ENCODE measurements at places on chromosomes 5 and 9.

DNA sequence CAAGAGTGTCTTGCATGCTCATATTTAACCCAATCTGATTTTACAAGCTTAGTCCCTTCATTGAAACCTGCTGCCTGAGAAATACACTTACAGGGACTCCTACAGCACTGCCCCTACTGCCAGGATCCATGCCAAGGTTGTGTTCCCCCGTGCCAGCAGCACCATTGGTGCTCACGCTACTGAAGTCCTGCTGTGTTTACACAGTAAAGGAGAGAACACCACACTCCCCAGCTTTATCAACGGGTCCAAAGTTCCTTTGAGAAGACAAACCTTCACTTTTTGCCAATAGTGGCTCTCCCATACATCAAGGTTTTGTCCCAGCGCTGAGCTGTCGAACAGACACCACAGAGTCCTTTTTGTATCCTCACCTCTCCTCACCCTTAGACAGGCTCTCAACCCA, 155.1 kb upstream of the WWC1 start:
- no peak for DNase-seq

DNA sequence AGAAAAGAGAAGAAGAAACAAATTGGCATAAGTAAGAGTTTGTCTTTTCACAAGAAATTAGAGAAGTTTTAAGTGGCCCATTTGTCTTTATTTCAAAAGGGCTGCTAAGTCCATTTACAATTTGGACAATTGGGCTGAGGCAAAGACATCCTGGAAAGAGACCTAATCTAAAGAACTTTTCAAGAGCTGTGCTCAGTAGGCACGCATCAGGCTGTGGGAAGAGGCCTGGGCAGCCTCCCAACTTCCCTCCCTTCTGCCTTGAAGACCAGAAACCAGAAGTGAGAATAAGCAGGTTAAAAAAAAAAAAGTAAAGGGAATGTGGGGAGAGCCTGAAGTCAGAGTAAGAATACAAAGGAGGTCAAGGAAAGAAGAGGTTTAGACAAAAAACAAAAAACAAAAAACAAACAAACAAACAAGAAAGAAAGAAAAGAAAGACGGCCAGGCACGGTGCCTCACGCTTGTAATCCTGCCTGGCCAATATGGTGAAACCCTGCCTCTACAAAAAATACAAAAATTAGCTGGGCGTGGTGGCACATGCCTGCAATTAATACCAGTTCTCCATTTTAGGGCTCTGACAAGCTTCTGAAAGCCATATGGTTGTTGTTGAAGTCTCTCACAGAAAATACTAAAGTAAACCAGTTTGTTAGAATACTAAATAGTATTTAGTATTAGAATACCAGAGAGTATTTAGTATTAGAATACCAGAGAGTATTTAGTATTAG, 48.0 kb upstream of the CEP78 start:
- no peak for DNase-seq

DNA sequence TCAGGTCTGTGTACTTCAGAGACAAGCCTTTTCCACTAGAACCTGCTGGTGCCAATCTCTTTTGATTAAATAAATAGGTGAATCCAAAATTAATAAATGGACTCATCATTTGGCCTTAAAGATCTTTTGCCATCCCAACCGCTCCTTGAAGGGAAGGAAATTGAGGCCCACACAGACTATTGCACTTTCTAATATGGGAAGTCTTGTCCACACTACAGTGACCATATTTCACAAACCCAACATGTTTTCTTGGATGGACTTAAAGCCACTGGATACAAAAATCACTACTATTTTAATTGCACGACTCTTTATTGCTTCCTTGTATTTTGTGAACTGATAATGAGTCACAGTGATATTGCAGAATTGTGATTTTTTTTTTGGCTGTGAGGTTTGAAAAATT, 135.0 kb downstream of the DIRAS2 start:
- DNase-seq: no peak

- DNase-seq: no peak
These were observed 225.5 kb downstream of the NDUFS4 start for GRCh38 chr5:53785924-53786323.

DNA sequence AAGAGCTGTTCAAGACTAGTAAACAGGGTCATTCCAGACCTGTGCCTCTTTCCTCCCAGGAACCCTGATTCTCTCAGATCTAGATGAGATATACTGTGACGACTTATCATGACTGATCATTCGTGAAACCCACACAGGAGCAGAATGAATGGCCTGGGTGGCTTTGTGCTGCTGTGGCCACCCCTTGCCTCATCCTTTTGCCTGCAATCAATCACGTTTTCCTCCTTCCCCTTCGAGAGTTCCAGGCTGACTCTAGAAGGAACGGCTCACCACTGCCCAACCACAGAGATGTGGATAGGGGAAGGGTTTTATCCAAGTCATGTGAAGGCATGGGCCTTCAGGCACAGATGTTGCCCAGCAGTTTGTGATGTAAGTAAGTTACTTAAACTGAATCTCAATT, 5.8 kb downstream of the ANXA6 start:
- no peak for DNase-seq

- DNase-seq: no peak
These were observed 93.1 kb downstream of the PCDH1 start for GRCh38 chr5:141785135-141785534.

GRCh38 chr5:61362796-61363368, 30.8 kb downstream of the ZSWIM6 start:
- DNase-seq: no peak

DNA sequence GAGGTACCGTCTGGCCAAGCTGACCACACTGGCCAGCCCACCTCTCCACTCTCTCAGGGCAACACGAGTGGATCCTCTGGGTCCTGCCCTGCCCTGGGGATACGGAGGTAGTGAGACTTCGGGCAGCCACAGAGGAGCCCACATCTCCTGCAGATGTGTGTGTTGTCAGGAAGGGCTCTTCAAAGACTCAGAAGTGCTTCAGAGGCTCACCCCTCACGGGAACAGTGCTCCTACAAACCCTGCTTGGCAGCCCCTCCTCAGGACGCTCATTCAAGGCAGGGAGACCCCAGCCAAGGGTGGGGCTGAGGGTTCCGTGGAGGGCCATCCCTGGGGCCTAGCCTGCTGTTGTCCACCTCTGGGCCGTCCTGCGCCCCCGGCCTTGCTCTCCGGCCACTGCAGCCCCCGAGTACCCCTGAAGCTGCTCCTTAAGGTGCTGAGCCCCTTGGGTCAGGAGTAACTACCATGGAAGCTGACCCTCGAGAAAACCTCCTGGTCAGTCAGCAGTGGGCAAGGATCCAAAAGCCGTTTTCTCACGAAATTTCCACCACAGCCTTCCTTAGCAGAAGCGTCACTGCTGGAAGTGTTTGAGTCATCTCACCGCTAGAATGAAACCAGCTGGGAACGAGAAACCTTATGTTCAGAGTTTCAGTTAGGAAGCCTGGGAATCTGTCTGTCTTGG, 23.2 kb upstream of the LRRC14B start:
- no peak for DNase-seq

GRCh38 chr9:74804018-74804385, 83.7 kb downstream of the TRPM6 start:
- DNase-seq: no peak

DNA sequence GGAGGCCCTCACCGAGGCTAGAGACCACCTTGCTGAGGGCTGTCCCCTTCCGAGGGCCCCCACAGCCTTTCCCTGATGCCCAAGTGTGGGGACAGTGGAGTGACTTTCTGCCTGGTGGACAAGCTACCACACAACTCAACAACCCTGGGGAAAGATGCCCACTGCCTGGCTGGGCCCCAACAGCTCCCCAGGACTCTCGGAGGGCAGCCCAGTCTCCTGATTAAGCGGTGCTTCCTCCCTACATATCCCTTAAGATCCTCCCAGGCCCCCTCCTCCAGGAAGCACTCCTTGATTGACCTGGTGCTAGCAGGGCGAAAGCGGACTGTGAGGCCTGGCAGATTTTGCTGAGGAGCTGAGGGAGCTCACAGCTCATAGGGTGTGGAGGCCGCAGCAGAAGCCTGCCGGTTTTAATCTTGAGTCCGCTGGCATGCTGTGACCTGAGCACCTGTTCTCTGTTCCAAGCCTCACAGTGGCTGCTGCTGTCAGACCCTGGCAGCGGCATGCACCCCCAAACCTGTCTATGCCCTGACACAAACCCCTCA, 2.2 kb downstream of the NSMF start:
- no peak for DNase-seq

DNA sequence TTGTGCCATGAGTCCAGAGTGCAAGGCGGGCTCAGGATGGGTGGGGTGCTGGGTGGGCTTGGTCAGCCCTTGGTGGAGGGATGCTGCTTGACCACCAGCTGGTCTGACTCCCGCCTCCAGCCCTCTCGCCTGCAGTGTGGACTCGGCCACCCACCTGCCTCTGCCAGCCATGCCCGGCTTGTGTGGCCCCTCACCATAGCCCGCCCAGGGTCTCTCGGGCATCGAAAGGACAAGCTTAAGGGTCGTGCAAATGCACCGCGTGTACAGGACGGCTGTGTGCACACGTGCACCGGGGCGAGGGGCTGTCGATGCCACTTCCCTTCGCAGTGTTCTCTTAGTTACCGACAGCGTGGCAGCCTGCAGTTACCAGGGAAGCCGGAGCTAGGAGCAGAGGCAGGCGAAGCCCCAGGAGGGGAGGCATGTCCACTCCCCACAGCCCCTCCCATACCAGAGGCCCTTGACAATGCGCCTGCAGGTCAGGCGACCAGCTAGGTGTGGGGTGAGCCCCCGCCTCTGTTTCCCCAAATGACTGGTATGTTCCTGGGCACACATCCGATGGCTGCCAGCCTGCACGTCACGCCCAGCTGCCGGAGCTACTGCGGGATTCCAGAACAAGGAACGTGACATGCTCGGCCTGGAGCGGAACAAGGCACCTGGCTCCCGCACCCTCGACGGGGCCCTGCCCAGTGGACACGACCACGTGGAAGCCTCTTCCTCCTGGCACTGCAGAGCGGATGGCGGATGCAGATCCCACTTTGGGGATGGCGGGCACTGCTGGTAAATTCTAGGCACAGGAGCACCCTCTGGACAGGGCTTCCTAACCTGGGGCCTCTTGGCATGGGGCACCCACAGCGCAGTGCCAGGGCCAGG, 7.8 kb downstream of the LCN9 start:
- no peak for DNase-seq

DNA sequence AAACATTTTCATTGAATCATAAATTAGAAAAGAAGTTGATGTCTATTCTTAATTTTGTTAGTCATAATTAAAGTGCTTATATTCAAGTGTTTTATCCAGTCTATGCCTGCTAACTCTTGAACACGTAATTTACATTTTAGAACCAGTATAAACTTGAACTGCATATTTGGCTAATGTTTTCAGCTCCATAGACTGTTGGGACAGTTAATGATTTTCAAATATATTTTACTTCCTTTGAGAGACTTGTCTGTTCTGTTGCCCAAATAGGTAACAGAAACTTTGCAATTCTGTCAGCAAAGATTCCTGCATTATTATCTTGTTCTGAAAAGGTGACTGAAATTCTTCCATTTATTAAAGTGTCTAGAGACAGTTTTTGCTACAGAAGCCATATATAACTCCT, 7.8 kb downstream of the ITGA2 start:
- DNase-seq: no peak

DNA sequence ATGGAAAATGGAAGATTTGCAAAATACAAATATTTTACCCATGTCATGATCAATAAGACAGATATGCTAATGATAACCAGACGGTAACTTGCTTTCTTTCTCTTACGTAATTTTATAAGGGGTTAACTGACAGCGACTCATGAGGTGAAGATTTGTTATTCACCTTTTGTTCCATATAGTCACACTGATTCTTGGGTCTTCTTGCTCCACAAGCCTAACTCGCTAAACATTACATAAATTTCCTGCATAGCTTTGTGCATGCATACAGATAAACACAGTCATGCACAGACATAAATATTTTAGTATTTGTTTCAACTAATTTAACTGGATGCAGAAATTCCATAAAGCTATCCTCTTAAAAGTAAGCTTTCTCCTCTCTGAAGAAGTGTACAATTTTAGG, 225.9 kb downstream of the VPS13A start:
- DNase-seq: no peak

DNA sequence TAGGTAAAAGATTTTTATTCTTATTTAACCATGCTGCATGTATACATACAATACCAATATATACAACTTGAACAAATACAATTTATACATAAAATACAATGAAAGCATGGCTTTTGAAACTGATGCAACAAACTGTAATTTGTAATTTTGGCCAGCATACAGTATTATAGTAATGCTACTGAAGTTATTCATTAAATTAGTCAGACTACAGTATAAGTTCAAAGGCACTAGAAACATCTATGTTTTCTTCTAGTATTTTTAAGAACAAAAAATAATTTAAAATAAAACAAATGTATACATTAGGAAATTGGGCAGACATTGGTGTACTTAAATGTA, 18.8 kb downstream of the IL4 start:
- DNase-seq: no peak

DNA sequence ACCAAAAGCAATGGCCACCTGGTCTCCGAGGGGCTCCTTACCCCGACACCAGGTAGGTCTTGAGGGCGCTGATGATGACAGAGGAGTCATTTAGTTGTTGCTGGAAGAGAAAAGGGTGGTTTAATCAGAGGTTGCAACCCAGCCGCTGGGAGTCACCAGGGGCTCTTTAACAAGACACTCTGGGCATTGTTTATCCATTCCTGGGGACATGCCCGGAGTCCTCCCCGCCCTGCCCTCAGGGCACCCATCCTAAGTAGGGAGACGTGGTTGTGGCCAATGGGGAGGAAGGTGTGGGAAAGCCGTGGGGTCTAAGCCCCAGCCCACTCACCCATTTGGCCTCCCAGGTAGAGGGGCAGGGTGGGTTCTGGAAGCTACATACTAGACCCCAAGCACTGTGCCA, 3.1 kb downstream of the PTGES2 start:
- no peak for DNase-seq

GRCh38 chr9:15909297-15909696, 356.5 kb downstream of the CCDC171 start:
- no peak for DNase-seq

DNA sequence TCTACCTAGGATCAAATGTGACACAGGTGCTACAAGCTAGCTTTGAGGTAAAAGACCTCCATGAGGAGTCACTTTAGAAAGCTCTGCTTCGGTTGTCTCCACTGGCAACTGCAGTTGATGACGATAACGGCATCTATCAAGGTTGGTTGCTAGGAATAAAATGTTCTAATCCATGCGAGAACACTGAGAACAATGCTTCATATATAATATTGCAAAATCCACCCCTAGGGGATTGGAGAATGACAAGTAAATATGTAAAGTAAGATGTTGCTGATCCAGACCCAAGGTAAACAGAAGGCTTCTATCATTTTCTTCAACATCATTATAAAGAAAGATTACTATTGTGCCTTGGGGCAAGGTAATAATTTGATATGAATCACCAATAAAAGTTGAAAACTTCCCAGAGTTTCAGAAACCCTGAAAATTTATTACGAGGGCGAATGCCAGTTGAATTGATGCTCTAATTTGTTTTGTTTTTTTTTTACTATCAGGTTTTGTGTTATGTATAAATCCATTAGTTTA, 1003.4 kb downstream of the CDH18 start:
- DNase-seq: no peak
